Activated CD8-positive, alpha-beta T cell treated with anti-CD3 and anti-CD28 coated beads for 36 hours (primary cell): ENCODE measurements at places on chromosomes 2 and 18.

- DNase-seq, result no peak
Measured at GRCh38 chr2:239669181-239669898, 268.5 kb upstream of the HDAC4 start.

DNA sequence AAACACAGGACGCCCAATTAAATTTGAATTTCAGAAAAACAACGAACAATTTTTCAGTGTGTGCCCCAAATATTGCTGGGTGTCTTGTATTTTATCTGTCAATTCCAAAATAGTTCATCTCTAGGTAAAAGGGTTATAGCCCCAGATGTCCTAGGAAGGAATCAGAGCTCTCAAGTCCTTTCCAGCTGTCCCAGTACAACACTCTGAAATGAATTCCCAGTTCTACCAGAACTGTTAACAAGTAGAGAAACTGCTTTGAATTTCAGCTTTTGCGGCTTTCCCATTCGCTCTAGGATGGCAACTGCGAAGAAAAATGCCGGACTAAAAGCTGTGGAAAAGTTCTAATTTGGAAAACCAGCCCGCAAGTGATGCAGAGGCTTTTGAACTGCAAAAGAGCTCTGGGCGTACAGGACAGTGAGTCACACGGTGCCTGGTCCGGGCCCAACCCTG, 497 bp upstream of the GIGYF2 start:
- DNase-seq, result no peak

- no peak for DNase-seq
Measured at GRCh38 chr2:10414591-10414990, 33.5 kb downstream of the ODC1 start.

DNA sequence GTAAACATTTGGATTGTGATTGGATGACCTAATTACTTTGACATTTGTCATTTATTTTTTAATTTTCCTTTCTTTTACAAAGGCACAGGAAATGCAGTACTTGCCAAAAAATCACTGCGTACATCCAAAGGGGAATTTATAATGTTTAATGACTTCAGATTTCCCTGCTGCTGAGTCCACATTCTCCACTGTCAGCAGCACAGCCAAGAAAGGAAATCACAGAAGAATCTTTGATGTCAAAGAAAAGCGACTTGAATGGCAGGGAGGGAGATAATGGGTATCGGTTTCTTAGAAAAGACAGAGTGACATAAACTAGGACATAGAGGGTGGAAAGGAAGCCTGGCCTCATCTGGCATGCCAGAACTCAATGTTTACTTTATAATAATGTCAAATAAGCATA, 41.4 kb upstream of the COPS8 start:
- DNase-seq, result no peak

GRCh38 chr2:120230515-120231471, 7.6 kb upstream of the TMEM185B start:
- DNase-seq, result peak; percentile 28

DNA sequence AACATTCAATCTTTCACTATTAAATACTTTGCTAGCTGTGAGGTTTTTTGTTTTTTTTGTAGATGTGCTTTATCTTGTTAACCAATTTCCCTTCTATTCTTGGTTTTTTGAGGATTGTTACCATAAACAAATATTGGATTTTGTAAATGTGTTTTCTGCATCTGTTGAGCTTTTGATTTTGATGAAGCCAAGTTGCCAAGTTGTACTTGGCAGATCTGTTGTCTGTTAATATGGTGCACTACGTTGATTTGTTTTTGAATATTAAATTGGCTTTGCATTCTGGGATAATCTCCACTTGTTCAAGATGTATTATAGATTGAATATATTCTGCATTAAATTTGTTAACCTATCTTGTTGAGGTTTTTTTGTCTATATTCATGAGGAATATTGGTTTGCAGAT, 114.6 kb downstream of the VWA3B start:
- no peak for DNase-seq

GRCh38 chr2:9910699-9911098, 40.8 kb upstream of the GRHL1 start:
- DNase-seq, result no peak
